ENCODE measurements at places on chromosomes 2 and 18.

DNA sequence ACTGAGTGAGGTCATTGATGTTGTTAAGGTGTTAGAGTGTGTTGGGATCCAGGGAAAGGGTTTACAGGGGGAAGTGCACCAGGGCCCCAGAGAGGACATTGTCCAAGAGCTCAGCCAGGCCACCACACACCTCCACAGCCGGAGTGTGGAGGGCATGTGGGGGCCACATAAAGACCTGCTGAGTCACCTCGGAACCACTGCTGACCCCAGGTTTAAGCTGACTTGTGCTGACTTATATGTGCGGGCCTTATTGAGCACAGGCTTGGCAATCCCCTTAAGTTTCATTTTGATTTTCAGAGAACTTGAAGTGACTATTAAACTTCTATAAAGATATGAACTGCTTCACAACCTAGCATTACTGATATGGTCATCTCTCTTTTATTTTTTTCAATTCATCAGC lies 166.2 kb upstream of the MAP3K20 start:
- no peak for DNase-seq

DNA sequence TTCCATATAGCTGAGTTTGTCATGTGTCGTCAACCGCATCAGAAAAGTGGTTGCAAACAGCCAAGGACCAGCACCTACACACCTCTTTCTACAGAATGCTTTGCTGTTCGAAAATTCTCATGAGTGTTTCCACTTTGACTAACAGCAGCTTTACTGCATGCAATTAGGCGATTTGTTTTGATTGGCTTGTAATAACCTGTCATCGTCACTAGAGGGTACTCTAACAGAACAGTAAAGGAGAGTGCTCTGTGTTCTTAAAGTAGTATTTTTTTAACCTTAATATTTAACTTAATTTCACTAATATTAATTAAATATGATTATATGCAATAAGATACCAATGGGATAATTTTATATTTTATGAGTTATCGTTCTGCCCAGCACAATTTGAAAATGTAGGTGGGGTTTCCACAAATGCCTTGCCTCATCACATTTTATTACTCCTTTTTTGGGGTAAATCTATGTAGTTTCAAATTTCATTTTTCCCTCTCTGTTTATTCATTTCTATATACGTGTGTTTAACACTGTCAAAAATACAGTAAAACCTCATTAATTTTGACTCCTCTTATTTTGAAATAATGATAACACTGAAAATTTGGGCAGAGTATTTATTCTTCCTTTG lies 502.2 kb downstream of the NRXN1 start:
- DNase-seq: peak; percentile 4

DNA sequence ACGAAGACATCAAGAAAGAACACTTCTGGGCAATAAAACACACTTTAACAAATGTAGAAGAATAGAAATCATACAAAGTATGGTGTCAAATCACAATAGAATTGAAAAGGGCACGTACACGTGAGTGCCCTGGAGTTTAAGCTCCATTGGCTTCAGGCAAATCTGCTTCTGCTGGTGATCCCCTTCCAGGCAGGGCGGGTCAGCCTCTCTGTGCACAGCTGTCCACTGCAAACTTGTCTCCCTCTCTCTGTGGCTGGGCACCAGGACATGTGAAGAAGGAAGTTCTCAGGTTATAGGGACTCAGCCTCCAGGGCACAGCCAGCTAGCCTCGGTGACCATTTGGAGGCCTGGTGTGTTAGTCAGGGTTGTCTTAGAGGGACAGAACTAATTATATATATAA lies 66.0 kb downstream of the ST3GAL5 start:
- DNase-seq: no peak

- no peak for DNase-seq
These were observed 63.8 kb upstream of the MSH6 start for GRCh38 chr2:47719099-47719498.

DNA sequence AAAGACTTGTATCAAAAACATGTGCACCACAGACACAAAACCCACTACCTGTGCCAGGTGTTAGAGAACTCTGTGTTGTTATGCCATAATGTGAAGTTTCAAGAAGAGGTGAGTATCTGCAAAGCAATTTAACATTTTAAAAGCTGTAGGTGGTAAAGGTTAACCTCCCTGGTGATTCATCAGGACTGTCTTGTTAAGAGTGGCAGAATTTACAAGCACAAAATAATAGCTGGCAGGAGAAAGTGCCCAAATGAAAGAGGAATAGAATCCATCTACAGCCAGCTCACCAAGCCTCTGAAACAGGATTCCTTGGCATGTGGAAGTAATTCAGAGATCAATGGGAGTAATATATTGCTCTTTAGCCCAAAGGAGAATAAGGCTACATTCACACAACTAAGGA lies 230.7 kb downstream of the AFF3 start:
- DNase-seq: no peak

DNA sequence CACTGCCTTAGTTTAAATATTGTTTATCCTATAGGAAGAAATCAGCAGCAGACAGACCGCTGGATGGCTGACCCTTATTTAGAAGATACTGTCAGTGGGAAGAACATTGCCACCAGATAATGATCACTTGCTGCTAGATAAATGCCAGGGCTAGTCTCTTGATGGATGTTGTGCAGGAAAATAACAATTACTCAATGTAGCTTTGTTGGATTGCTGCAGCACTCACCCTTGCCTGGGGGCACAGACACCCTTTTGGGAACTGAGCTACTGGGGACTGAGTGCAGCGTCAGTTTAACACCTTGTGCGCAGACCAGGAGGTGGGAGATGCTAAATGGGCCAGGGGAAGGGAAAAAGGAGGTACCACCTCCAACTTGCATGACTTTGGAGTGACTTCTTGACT lies 64.2 kb upstream of the CAPN13 start:
- no peak for DNase-seq
